ENCODE measurements at places on chromosomes 3 and 15.

DNA sequence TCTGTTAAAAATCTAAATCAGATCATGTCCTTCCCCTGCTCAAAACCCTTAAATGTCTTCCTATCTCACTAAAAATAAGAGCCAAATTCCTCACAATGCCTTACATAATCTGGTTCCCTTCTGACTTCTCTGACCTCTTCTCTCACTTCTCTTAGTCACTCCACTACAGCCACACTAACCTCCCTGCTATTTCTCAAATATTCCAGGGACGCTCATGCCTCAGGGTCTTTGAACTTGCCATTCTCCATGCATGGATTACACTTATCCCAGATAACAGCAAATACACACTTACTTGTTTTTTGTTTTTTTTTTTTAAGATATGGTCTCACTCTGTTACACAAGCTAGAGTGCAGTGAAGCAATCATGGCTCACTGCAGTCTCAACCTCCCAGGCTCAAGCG lies 8.5 kb downstream of the TP53BP1 start:
- no peaks in the 10 kb centered on the region for H3K27me3 ChIP-seq
- DNase-seq = no peak
- no peaks in the 10 kb centered on the region for H3K4me1 ChIP-seq

DNA sequence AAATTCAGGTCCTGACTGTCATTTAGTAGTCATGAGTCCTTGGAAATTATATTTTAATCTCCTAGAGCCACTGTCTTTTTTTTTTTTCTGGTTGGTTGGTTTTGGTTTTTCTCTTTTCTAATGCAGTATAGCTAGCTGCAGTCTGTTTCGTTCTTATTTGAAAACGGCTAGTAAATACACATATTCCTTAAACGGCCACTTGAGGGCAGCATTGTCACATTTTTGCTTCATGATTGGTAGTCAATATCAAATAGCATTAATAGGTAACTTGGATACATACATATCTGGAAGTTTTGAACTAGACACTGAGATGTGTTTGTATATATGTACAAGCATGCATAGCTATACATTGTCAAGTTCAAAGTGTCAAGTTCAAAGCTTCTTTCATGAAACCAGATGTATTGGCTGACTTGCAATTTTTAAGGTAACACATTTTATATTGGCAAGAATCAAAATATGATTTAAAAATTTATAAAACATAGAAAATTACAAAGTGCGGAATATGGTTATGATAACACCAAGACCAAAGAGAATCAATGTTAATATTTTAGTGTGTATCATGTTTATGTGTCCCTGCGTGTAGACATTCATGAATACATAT lies 22.5 kb downstream of the GABRA5 start:
- H3K4me3 ChIP-seq = 0 out of 2 replicates have a peak overlapping the region, but pooled peaks have one; percentile 16
- DNase-seq = peak; percentile 53
- H3K27me3 ChIP-seq = no peaks in the 10 kb centered on the region
- H3K4me1 ChIP-seq = no peaks in the 10 kb centered on the region
- no peaks in the 10 kb centered on the region for H3K36me3 ChIP-seq
- H3K27ac ChIP-seq = no peak overlapping the region

GRCh38 chr3:152447511-152447910 lies 178.8 kb downstream of the MBNL1 start:
- no peak overlapping the region for H3K4me3 ChIP-seq
- peaks cover 25% of the 10 kb centered on the region for H3K4me1 ChIP-seq
- peaks cover 43% of the 10 kb centered on the region for H3K36me3 ChIP-seq
- H3K27me3 ChIP-seq = no peaks in the 10 kb centered on the region

DNA sequence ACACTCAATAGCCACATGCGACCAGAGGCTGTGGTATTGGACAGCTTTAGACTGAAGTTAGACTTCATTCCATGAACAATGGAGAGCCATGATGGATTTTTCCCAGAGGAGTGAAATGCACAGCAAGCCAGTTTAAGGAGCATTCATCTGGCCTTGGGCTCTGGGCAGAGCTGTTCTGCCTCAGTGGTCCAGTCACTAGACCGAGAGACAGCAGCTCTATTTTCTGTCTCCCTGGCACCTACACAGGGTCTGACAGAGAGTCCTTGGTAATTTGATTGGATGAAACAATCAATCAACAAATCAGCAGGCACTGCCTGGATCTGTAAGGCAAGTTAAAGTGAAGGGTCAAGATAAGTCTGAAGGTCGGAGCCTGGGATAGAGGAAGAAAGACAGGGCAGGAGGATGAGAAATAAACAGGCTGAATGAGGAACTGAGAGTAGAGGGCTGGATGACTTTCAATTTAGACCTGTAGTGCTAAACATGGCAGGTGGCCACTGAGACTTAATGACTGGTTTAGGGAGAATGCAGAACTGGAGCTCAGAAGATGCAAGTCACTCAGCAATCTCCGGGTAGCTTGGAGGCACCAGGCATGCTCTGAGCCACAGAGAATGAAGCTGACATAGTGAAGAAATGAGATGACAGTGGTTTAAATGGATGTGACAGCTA lies 98.5 kb upstream of the SLC25A36 start:
- no peaks in the 10 kb centered on the region for H3K36me3 ChIP-seq
- no peak overlapping the region for H3K27ac ChIP-seq
- H3K4me3 ChIP-seq = no peak overlapping the region
- H3K4me1 ChIP-seq = no peaks in the 10 kb centered on the region
- DNase-seq = no peak

DNA sequence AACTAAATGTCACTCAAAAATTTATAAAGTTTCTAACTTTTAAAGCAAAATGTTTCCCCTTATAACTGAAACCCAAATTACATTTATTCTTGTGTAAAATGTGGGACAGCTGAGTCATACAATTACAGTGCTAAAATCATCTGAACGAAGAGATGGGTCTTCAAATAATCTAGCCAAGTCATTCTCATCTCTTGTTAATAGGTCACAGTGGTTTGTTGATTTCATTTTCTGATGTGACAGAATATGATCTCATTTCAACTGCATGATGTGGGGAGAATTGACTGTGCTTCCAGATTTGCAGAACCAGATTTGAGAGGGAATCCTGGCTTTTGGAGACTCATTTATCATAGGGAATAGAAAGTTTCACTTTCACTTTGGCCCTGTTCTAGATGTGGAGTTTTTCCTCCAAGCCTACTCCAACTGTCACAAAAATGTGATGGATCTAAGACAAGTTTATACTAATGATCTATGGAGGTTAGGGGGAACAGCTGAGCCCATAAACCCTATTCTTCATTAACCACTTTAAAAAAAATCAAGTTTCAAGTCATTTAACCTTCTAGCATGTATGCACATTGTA lies 685.0 kb downstream of the PDCD6IP start:
- no peaks in the 10 kb centered on the region for H3K4me1 ChIP-seq
- H3K27me3 ChIP-seq = no peaks in the 10 kb centered on the region
- H3K4me3 ChIP-seq = no peak overlapping the region
- no peaks in the 10 kb centered on the region for H3K36me3 ChIP-seq
- no peak for DNase-seq
- H3K27ac ChIP-seq = no peak overlapping the region

- H3K27ac ChIP-seq = peak overlapping the region; percentile 26
- peaks cover 41% of the 10 kb centered on the region for H3K4me1 ChIP-seq
- H3K36me3 ChIP-seq = no peaks in the 10 kb centered on the region
- H3K27me3 ChIP-seq = no peaks in the 10 kb centered on the region
These were observed 10.0 kb downstream of the BHLHE40 start for GRCh38 chr3:4988983-4989834.

DNA sequence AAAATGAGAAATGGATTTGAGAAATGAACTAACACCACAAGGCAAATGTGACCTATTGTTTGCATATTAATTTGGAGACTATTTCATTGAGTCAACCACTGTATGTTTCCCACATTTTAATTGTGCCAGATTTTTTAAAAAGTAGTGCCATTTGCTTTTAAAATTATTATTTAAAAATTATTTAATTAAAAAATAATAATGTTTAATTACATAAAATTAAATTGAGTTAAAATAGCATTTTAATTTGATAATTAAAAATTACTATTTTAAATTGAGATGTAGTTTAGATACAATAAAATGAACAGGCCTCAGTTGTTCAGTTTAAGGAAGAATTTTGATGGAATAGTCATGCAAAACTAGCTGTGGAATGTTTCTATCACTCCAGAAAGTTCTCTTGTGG lies 62.7 kb upstream of the GATM start:
- no peak overlapping the region for H3K4me3 ChIP-seq
- H3K27me3 ChIP-seq = no peaks in the 10 kb centered on the region
- DNase-seq = no peak

DNA sequence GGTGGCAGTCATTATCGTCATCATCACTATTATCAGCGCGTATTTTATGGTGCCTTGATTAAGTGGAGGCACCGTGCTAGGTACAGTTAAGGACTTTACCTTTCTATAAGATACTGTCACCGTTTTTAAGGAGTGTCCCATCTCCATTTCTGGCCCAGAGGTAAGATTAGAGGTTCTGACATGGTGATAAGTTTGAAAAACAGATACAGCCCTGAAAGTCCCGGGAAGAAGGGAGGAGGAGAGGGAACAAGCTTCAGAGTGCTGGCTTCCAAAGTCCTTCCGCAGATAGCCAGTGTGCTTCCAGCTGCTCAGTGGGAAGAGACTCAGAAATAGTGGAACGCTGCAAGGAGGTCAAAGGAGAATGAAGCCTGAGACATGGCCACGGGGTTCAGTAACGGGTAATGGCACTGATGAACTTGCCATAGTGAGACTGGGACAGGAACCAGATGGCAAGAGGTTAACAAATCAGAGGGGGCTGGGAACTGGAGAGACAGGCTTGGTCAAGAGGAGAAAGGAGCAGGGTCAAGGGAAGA lies 9.1 kb upstream of the TM4SF4 start:
- no peak for DNase-seq
- no peak overlapping the region for H3K4me3 ChIP-seq
- H3K27ac ChIP-seq = peak overlapping the region; percentile 37
- H3K4me1 ChIP-seq = peaks cover 62% of the 10 kb centered on the region

All from GM23248 (cell line).